ENCODE measurements at places on chromosomes 7 and 10. TPM values are rescaled to one million over a fixed set of nuclear protein-coding genes. Genes with fewer than 3 reads are reported as not detected.

Gene HOXA3
- not detected for polyA plus RNA-seq

Gene SLC26A3
- polyA plus RNA-seq, result not detected

Gene ZNF680
- polyA plus RNA-seq, result 7.1 TPM

Gene ZNF789
- 8.0 TPM for polyA plus RNA-seq

Gene LAMB4
- not detected for polyA plus RNA-seq

All from naive thymus-derived CD8-positive, alpha-beta T cell (primary cell).